MM.1S (cell line): ENCODE measurements at places on chromosomes 16 and 17.

DNA sequence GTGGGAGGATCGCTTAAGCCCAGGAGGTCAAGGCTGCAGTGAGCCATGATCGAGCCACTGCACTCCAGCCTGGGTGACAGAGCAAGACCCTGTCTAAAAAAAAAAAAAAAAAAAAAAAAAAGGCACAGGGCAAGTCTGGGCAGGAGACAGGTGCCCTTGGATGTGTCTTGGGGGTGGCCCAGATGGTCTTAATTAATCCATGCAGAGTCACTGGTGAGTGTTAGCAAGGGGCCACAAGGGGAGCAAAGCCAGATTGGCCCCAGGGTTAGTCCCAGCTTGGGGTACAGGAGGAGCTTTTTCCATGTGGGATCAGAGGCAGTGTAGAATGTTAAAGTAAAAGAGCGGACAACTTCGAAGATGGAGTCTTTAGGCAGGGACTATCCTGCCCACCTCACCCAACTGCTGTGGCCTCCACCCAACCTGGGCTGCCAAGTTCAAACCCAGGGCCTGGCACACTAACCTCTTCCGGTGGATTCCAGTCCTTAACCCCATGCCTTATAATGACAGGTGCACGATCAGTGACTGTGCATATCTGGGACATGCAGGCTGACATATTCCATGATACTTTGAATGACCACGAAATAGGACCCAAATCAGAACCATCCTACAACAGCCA is 32.2 kb upstream of the MFSD6L start:
- H3K36me3 ChIP-seq, result no peaks in the 10 kb centered on the region
- H3K4me1 ChIP-seq, result no peaks in the 10 kb centered on the region
- no peak overlapping the region for H3K4me3 ChIP-seq
- H3K27ac ChIP-seq, result no peak overlapping the region
- peaks cover 12% of the 10 kb centered on the region for H3K27me3 ChIP-seq

DNA sequence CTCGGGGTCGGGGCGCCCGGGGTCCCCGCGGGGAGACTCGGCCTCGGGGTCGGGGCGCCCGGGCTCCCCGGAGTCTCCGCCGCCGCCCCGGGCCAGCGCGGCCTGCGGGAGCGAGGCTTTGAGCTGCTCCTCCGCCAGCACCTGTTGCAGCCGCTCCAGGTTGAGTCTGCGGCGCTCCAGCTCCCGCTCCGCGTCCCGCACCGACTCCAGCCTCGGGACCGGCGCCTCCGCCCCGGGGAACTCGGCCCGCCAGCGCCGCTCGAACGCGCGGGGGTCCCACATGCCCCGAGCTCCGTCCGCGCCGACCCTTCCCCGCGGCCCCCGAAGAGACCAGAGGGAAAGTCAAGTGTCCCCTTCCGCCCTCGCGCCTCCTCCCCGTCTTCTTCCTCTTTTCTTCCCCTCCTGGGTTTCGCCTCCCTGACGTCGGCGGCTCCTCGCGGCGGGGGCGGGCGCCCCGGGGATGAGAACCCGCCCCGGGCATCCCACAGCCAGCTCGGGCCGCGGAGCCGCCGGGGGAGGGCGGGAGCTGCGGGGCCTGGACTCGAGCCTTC is 40.8 kb upstream of the BHLHA9 start:
- H3K4me1 ChIP-seq, result no peaks in the 10 kb centered on the region
- H3K27me3 ChIP-seq, result peaks cover 80% of the 10 kb centered on the region
- no peaks in the 10 kb centered on the region for H3K36me3 ChIP-seq
- no peak for DNase-seq
- no peak overlapping the region; the same call in 1 of the 2 replicates for H3K4me3 ChIP-seq

GRCh38 chr17:14733376-14733775 is 432.5 kb downstream of the HS3ST3B1 start:
- H3K4me1 ChIP-seq, result no peaks in the 10 kb centered on the region
- no peak overlapping the region for H3K4me3 ChIP-seq
- H3K27ac ChIP-seq, result no peak overlapping the region

- DNase-seq, result no peak
- H3K4me1 ChIP-seq, result no peaks in the 10 kb centered on the region
- H3K27ac ChIP-seq, result no peak overlapping the region
- no peaks in the 10 kb centered on the region for H3K36me3 ChIP-seq
- H3K27me3 ChIP-seq, result no peaks in the 10 kb centered on the region
These were observed 1215.9 kb downstream of the CDH8 start for GRCh38 chr16:60820361-60820760.

GRCh38 chr16:10919003-10919351 is 23.3 kb downstream of the DEXI start:
- no peaks in the 10 kb centered on the region for H3K4me1 ChIP-seq
- H3K27ac ChIP-seq, result no peak overlapping the region
- no peak overlapping the region for H3K4me3 ChIP-seq

DNA sequence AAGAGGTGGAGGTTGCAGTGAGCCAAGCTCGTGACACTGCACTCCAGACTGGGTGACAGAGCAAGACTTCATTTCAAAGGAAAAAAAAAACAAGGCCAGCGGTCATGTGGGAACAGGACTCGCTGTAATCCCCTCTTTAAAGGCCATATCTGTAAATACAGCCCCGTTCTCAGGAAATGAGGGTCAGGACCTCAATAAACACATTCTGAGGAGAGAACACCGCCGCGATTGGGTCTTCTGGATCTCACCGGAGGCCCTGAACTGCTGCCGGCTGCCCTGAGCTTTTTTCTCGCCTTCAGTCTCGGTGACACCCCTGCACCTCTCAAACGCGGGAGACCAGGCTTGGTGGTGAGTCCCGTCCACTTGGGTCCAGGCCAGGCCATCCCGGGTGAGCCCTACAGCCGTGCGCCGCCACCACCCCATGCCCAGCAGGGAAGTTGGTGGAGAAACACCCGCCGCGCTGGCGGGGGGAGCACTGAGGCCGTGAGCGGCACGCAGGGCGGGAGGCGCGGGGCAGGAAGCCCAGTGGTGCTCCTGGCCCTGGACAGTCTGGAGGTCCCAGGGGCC is 28.4 kb downstream of the SLC25A10 start:
- peaks cover 29% of the 10 kb centered on the region for H3K27me3 ChIP-seq
- no peaks in the 10 kb centered on the region for H3K36me3 ChIP-seq
- 0 out of 2 replicates have a peak, but pooled peaks cover 6% of the 10 kb centered on the region for H3K4me1 ChIP-seq
- no peak overlapping the region for H3K4me3 ChIP-seq
- DNase-seq, result no peak

GRCh38 chr17:8696426-8696825 is 48.2 kb downstream of the CCDC42 start:
- no peaks in the 10 kb centered on the region for H3K36me3 ChIP-seq
- no peak for DNase-seq
- H3K4me1 ChIP-seq, result no peaks in the 10 kb centered on the region
- no peak overlapping the region for H3K4me3 ChIP-seq
- no peak overlapping the region for H3K27ac ChIP-seq

DNA sequence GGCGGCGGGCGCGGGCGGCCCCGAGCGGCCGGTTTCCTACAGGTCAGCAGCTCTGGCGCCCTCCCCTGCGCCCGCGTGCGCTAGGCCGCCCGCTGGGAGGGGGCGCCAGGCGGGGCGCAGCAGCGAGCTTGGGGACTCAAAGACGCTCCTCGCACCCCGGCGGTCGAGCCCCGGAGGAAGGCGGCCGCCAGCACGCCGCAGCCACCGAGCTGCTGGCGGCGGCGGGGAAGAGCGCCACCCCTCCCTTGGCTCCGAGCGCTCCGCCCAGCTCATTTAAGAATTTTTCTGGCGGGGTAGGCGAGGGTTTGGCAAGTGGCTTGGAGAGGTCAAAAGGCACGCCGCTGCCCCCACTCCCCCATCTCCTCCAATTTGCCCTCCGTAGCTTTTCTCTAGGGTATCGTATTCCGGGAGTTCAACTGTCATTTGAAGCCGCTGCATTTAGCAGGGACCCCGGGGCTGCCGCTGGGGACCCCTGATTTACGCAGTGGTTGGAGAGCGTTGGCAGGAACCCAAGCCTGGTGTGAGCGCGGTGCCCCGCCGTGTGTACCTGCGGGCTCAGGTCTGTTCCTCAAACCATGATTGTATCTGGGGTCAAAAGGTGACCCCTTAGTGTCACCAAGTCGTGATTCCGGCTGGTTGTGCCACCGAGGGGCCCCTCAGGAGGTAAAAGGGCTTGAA is 59.5 kb upstream of the GSE1 start:
- H3K36me3 ChIP-seq, result no peaks in the 10 kb centered on the region
- H3K4me3 ChIP-seq, result peak overlapping the region; percentile 54

- peaks cover 7% of the 10 kb centered on the region; the same call in 1 of the 2 replicates for H3K4me1 ChIP-seq
- no peaks in the 10 kb centered on the region for H3K36me3 ChIP-seq
- H3K27me3 ChIP-seq, result no peaks in the 10 kb centered on the region
These were observed 1.6 kb upstream of the PECAM1 start for GRCh38 chr17:64392300-64392699.

DNA sequence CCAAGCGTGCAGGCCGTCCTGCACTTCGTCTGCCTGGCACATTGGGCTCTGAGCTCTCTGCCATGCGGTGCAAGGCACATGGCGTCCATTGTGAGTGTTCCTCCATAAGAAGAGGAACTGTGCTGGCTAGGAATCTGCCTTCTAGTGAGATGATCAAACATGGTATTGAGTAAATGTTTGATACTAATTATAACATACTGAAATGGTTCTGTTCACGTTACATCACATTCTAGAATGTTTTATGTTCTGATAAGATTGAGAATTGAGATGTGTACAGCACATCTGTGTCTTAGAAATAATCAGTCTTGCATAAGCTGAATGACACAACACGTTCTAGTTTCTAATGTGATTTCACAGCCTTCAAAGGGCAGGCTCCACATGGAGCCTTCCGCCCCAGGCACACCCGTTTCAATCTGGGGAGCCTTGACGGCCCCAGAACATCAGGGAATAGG is 42.9 kb downstream of the USP10 start:
- no peaks in the 10 kb centered on the region for H3K36me3 ChIP-seq
- no peaks in the 10 kb centered on the region for H3K4me1 ChIP-seq

- no peaks in the 10 kb centered on the region for H3K36me3 ChIP-seq
- H3K4me3 ChIP-seq, result no peak overlapping the region
- H3K27ac ChIP-seq, result no peak overlapping the region
- H3K4me1 ChIP-seq, result no peaks in the 10 kb centered on the region
- H3K27me3 ChIP-seq, result no peaks in the 10 kb centered on the region
These were observed 27.0 kb upstream of the RGS9 start for GRCh38 chr17:65109990-65110680.

- no peak overlapping the region for H3K4me3 ChIP-seq
- no peaks in the 10 kb centered on the region for H3K4me1 ChIP-seq
- H3K27ac ChIP-seq, result no peak overlapping the region
- no peaks in the 10 kb centered on the region for H3K36me3 ChIP-seq
These were observed 146.9 kb downstream of the HAPSTR1 start for GRCh38 chr16:9238346-9238745.

DNA sequence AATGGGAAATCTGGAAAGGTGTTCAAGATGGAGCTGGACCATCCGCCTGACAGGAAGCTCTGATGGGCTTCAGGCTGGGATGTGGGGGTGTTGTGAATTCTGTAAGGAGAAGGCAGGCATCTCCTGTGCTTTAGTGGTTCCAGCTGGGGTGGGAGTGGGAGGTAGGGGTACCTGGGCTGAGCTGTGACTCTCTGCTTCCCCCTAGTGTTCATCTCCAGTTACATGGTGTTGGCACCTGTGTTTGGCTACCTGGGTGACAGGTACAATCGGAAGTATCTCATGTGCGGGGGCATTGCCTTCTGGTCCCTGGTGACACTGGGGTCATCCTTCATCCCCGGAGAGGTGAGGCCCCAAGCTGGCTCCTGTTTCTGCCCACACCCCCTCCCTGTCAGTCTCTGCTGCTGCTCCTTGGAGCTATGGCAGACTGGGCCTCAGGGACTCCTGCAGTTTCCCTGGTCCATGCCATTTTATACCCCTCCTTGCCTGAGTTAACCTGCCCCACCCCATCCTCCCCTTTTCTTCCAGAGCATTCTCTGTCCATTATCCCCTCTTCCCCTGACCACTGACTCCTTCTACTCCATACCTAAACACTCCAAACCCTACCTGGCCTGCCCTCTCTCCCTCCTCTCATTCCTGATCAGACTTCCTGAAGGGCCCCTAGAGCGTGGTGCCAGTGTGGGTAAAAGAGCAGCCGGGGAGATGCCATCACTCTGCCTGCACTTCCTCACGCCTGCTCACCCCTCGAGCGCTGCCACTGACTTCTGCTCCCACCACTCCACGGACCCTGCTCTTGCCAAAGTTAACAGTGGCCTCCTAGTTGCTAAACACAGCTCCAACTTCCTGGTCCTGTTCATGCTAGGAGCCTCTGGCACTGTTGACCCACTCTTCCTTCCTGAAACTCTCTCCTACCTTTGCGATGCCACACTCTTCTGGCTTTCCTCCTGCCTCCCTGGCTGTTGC is 3.4 kb downstream of the SPNS1 start:
- H3K36me3 ChIP-seq, result no peaks in the 10 kb centered on the region
- no peak overlapping the region for H3K4me3 ChIP-seq
- H3K27me3 ChIP-seq, result no peaks in the 10 kb centered on the region
- H3K27ac ChIP-seq, result no peak overlapping the region
- peaks cover 10% of the 10 kb centered on the region for H3K4me1 ChIP-seq

DNA sequence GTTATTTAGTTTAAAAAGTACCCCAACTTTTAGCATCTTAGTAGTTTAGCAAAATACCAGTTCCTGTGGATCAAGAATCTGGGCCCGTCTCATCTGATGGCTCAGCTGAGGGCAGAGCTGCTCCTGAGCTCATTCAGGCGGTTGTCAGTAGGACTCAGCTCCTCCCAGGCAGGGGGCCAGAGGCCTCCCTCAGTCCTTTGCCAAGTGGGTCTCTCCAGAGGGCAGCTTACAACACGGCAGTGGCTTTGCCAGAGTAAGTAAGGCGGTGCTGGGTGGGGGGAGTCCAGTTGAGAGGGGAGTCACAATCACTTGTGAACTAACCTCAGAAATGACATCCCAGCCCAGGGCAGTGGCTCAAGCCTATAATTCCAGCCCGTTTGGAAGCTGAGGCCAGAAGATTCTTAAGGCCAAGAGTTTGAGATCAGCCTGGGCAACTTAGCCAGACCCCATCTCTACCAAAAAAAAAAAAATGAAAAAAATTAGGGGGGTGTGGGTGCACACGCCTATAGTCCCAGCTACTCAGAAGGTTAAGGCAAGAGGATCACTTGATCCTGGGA is 81.5 kb upstream of the MED9 start:
- peaks cover 7% of the 10 kb centered on the region; the same call in 1 of the 2 replicates for H3K27me3 ChIP-seq
- 0 out of 2 replicates have a peak, but pooled peaks cover 6% of the 10 kb centered on the region for H3K4me1 ChIP-seq
- no peak overlapping the region for H3K4me3 ChIP-seq
- H3K36me3 ChIP-seq, result no peaks in the 10 kb centered on the region
- no peak for DNase-seq

- no peak for DNase-seq
- H3K36me3 ChIP-seq, result no peaks in the 10 kb centered on the region
- no peak overlapping the region for H3K27ac ChIP-seq
- H3K4me1 ChIP-seq, result no peaks in the 10 kb centered on the region
These were observed 337.1 kb downstream of the MAF start for GRCh38 chr16:79263425-79263824.

GRCh38 chr17:66837226-66837625 is 2.3 kb downstream of the CACNG5 start:
- H3K27me3 ChIP-seq, result no peaks in the 10 kb centered on the region
- no peak overlapping the region for H3K4me3 ChIP-seq
- no peak for DNase-seq
